Activated T-cell treated with anti-CD3 and anti-CD28 coated beads, Interleukin-2, amount 50 U/mL, for 48 hours (primary cell): ENCODE measurements at places on chromosomes 2 and 18.

- DNase-seq: no peak
These were observed 244.1 kb downstream of the ICOS start for GRCh38 chr2:204180649-204181048.

GRCh38 chr2:239460780-239461179 lies 60.0 kb upstream of the HDAC4 start:
- no peak for DNase-seq

DNA sequence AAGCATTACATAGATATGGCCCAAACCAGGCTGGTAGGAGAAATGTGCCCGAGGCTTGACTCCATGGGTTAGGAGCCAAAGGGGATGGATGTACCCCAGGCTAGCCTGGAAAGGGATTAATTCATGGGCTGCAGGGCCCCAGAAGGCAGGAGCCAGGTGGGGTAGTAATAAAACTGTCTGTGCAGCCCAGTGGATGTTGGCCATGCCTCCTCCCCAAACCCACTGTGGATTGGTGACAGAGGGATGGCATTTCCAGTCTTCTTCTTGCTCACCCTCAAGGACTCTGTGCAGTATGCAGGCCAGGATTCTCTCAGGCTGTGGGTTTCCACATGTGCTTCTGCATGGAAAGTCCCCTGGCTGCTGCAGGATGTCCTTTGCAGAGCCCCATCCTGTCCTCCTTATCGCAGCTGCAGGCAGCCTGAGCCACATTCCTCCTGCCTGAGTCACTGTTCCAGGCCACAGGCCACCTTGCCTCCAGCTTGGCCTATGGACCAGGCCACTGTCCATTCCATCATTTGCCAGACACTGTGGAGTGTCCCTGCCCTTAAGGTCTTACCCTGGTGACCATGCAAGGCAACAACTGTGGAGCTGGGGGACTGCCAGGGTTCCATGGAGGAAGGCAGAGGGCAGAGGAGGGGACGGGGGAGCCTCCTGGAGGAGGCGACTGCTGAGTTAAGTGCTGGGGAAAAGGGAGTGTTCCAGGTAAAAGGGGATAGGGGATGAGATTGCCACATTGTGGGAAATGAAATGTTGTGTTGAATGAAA lies 38.9 kb downstream of the INO80C start:
- DNase-seq: no peak

- no peak for DNase-seq
These were observed 14.1 kb upstream of the STK25 start for GRCh38 chr2:241522477-241522876.

DNA sequence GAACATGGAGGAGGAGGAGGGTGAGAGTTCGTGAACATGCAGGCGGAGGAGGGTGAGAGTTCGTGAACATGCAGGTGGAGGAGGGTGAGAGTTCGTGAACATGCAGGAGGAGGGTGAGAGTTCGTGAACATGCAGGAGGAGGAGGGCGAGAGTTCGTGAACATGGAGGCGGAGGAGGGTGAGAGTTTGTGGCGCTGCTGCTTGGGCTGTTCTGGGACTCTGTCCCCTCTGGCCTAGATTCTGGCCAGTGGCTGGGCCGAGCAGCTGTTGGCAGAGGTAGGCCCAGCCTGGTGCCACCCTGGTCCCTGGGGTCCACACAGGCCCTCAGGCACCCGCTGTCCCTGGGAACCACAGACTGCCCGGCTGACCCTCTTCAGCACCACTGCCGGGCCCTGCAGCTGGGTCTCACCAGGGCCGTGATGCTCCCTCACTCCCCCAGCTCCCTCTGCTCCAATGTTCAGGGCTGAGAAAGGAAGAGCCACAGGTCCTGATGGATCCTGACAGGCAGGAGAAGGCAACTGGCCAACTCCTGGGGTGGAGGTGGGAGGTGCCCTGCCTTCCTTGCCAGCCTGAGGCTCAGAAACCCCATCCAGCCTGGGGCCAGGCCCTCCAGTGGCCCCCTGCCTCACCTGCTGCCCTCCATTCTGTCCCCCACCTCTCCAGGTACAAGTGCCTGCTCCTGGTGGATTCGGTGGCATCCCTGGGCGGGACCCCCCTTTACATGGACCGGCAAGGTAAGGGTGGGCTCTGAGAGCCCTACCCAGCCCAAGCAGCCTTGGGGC lies 3.9 kb downstream of the AGXT start:
- no peak for DNase-seq

- no peak for DNase-seq
These were observed 599.4 kb downstream of the RNF144A start for GRCh38 chr2:7516484-7517063.

- DNase-seq: no peak
These were observed 296.0 kb upstream of the LRRTM4 start for GRCh38 chr2:77818186-77818585.

- DNase-seq: no peak
These were observed 268.0 kb upstream of the LRATD1 start for GRCh38 chr2:14364471-14364870.
